ENCODE measurements at places on chromosomes 7 and 10. TPM values are rescaled to one million over a fixed set of nuclear protein-coding genes. Genes with fewer than 3 reads are reported as not detected.

Gene LDB1
- 59.7 TPM for total RNA-seq

GRCh38 chr7:141590666-141591065 is 39.5 kb downstream of the AGK start:
- no peak for DNase-seq

- DNase-seq = no peak
These were observed 3.5 kb downstream of the ANTXRL start for GRCh38 chr10:46290101-46290886.

DNA sequence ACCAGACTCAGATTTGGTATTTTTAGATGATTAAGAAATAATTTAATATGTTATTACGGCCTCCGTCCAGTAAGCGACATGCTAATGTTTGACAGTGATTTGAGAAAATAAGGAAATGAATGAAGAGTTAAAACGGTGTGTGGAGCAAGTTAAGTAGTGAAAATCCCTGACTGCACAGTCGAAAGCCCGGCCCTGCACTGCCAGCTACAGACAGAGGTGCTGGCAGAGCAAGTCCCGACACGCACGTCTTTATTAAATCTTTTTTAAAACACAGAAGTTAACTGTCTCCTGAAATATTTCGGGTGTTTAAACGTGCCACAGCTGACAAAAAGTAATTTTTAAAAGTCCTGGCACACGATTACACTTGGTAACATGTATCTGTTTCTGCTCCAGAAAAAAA is 293.4 kb upstream of the RNF32 start:
- DNase-seq = no peak

Gene RNF148
- total RNA-seq = not detected

Gene ARHGAP22
- 4.0 TPM for total RNA-seq

GRCh38 chr7:156764016-156764669 is 123.6 kb downstream of the RNF32 start:
- peak; percentile 76 for DNase-seq

Gene LFNG
- 5.6 TPM for total RNA-seq

- DNase-seq = peak; percentile 25
These were observed 41.4 kb downstream of the GSDME start for GRCh38 chr7:24715661-24716479.

DNA sequence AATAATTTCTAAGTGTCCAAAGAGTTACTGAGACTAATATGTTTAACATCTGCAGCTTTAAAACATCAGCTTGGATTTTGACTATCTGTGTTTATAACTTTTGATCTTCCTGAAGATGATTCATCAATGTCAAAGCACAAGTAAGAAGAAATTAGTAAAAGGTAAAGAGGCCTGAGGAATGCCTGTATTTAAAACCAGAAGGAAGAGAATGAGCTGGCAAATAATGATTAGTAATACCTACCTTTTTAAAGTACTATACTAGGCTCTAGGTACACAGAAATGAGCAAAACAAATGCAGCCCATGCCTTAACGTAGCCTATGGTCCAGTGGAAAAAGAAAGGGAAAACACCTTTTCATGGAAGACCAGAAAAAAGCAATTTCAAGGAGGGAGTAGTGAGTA is 158.0 kb downstream of the KCND2 start:
- no peak for DNase-seq

GRCh38 chr10:132539894-132540293 is 2.3 kb downstream of the INPP5A start:
- no peak for DNase-seq

Gene MYH16
- total RNA-seq = not detected

- no peak for DNase-seq
These were observed 289.5 kb downstream of the KCNMA1 start for GRCh38 chr10:77348082-77348481.

GRCh38 chr10:49174261-49174925 is 13.8 kb downstream of the TMEM273 start:
- DNase-seq = no peak

Gene CTAGE8
- not detected for total RNA-seq

DNA sequence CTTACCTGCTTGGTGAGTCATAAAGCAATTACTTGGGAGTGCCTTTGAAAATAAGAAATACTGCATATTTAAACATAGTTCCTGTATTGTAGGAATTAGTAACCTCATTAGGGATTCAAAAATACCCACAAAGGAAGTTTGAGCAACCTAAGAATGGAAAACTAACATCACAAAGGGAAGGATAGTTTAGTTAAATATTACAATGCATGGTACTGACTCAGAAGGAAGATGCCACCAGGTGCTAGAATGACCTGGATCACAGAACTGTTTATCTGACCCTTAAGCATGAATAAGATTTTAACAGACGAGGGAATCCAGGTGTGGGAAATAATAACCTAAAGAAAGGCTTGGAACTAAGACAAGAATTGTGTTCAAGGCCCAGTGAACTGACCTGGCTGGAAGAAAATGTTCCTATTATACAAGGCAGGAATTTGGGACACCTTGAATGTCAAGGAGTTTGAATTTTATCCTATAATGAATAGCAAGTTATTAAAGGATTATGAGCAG is 106.4 kb downstream of the GSAP start:
- no peak for DNase-seq

All from G401 (cell line).